ENCODE measurements at places on chromosomes 1 and 21.

DNA sequence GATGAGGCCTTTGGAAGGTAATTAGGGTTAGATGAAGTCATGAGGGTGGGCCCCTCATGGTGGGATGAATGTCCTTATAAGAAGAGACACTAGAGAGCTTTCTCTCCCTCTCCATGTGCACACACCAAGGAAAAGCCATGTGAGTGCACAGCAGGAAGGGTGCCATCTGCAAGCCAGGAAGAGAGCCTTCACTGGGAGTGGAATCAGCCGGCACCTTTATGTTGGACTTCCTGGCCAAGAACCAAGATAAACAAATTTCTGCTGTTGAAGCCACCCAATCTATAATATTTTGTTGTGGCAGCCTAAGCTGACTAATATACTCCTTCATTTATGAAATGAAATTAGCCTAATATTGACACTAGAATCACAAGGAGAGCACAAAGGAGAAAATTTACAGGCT is 38.2 kb upstream of the PKP1 start:
- no peak for DNase-seq

- no peak for DNase-seq
These were observed 9.1 kb downstream of the SWT1 start for GRCh38 chr1:185166106-185166505.

- no peak for DNase-seq
These were observed 75.8 kb downstream of the FHAD1 start for GRCh38 chr1:15322648-15323350.

DNA sequence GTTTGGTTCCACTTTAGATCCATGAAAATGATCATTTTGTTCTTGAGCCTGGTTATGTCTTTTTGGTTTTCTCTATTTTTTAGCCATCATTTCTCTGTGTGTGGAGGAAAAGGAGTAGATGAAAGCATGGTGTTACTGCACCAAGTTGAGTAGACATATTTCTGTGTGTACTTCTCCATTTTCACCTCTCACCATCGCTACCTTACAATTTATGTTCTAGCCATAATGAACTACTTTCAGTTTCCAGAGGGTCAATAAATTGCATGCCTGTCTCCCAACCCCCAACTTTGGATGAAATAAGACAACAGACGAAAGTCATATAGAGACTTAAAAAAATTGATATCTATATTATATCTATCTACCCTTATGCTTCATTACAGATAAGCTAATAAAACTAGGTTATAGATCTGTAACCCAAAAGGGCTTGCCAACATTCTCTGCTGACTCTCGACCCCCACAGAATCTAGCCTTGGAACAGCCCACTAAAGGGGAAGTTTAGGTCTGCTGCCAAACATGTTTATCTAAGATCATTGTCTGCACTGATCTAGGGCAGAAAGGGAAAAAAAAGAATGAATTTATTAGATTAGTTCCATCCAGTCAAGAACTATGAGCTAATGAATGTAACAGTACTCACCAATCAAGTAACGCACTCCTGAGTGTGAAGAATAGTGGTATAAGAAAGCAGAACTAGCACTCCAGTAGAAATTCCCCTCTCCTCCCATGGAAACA is 7.5 kb upstream of the MAN1A2 start:
- DNase-seq, result no peak

All from C1 segment of cervical spinal cord (tissue), 14 donors.